Stimulated activated CD4-positive, alpha-beta T cell treated with anti-CD3 and anti-CD28 coated beads, Interleukin-2, amount 100 ng/mL, for 24 hours (primary cell): ENCODE measurements at places on chromosomes 6 and 20.

DNA sequence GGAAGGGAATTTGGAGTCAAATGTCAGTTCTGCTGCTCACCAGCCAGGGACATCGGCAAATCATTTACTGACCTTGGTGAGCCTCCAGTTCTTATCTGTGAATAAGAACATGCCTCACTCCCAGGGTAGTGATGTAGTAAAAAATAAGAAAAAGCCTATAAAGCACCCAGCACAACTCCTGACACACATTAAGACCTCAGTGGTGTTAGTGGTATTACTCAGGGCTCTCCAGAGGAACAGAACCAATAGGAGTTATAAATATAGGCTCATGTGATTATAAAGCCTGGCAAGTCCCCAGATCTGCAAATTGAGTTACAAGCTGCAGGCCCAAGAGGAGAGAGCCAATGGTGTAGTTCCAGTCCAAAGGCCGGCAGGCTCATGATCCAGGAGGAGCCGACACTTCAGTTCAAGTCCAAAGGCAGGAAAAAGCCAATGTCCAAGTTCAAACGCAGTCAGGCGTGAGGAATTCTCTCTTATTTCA is 71.3 kb upstream of the EYA2 start:
- DNase-seq = no peak

GRCh38 chr6:7544597-7544996 is 3.1 kb downstream of the DSP start:
- DNase-seq = no peak

- DNase-seq = no peak
Measured at GRCh38 chr6:51818520-51819022, 268.8 kb downstream of the PKHD1 start.

- DNase-seq = peak; percentile 51
Measured at GRCh38 chr6:52574709-52575501, 2.0 kb downstream of the TRAM2 start.

GRCh38 chr20:47296950-47297349 is 59.5 kb downstream of the ZMYND8 start:
- DNase-seq = no peak
